ENCODE measurements at places on chromosomes 3 and 15.

GRCh38 chr3:28042707-28043106 is 198.7 kb upstream of the CMC1 start:
- DNase-seq, result no peak

DNA sequence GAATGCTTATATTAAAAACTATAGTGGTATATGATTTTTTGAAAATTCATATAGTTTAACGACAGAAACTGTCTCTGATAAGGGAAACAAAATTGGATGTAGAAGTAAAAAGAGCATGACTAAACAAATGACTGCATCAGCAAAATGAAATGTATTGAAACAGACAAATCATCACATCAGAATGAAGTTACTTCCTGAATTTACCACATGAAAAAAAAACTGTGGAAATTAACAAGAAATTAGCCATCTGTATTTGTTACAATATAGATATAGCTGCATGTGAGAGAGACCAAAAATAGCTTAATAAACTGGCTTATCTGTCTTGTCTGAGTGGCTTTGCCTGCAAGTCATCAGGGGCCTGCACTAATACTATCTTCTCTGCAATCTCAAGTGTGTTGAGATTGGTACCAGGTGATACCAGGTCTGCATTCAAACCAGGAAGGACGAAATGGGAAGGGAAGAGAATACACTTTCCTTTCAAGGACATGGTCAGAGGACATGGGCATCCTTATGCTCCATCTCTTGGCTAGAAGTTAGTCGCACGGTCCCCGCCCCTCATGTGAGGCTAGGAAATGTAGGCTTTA is 388.7 kb downstream of the GRM7 start:
- DNase-seq, result no peak

DNA sequence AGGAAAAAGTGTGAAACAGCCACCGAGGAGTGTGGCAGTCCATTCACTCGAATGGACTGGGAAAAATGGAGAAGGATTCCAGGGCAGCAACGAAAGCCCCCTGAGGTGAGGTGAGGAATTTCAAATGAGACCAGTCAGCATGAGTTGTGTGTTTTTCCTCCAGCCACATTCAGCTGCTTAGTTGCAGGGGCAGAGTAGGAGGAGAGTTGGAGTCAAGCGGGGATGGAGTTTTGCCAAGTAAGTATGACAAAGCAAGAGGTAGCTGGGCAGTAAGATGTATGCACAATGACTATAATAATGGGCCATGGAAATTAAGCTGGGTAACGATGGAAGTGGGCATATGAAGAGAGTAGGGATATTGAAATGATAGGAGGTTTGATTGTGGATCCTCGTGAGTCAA is 64.4 kb downstream of the CCDC54 start:
- no peak for DNase-seq

DNA sequence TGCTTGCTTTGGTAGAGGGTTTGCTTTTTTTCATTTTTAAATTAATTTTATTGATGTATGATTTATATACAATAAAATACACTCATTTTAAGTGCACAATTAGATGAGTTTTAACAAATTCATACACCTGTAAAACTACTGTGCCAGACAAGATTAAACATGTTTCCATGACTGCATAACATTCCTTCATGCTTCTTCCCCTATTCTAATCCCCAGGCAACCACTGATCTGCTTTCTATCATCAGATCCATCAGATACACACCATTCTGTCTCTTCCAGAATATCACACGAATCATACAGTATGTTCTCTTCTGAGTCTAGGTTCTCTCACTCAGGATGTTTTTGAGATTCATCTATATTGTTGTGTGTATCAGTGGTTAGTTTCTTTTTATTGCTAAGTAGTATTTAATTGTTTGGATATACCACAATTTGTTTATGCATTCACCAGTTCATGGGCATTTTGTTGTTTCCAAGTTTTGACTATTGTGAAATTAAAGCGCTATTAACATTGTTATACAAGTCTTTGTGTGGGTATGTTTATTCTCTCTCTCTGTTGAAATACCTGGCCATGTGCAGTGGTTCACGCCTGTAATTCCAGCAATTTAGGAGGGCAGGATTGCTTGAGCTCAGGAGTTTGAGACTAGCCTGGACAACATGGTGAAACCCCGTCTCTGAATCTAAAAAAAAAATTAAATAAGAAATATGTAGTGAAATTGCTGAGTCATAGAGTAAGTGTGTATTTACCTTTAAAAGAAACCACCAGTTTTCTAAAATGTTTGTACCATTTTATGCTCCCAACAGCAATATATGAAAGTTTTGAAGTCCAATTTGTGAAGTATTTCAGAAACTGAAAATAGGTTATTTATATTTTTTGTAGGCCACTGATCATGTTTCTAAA is 7.0 kb upstream of the TFG start:
- DNase-seq, result no peak

GRCh38 chr3:8562081-8562595 is 60.5 kb downstream of the LMCD1 start:
- no peak for DNase-seq

GRCh38 chr3:16768956-16769355 is 115.8 kb upstream of the PLCL2 start:
- DNase-seq, result no peak

GRCh38 chr3:120059081-120059864 is 35.0 kb downstream of the GSK3B start:
- no peak for DNase-seq

GRCh38 chr15:59300618-59301139 is 72.0 kb downstream of the MYO1E start:
- no peak for DNase-seq

DNA sequence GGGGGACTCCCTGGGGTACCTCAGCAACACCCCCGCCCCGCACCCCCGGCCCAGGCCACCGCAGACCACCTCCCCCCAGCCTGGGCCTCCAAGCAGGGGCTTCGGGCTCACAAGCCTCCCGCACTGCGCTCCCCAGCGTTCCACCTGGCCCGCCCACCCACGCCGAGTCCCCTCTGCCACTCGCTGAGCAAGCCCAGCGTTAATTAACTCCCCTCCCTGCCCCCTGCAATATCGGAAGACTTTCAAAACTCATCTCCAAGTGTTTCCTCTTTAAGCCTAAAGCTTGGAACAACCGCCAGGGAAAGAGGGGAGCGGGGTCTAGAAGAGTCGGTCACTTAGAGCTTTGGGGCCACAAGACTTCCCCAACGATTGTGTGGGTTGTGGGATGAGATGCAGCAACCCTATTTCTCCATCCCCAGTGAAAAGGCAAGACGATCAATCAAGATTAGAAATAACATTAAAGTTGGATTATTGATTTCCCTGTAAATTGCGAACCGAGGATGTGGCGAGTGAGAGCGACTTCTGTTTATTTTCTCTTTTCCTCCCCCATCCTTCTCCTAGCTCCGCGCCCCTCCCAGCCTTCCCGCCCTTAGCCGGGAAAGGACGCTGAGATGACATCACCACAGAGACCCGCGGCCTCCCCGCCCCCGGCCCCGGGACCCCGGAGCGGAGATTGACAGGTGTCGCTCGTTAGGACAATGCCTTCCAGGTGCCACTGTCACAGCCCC is 30.2 kb downstream of the NR2F2 start:
- DNase-seq, result no peak

Data from activated T-cell treated with anti-CD3 and anti-CD28 coated beads for 1 hour (primary cell).